Activated CD4-positive, alpha-beta T cell treated with anti-CD3 and anti-CD28 coated beads, Interleukin-2, amount 50 U/mL, for 1 hour (primary cell): ENCODE measurements at places on chromosomes 5 and 9.

DNA sequence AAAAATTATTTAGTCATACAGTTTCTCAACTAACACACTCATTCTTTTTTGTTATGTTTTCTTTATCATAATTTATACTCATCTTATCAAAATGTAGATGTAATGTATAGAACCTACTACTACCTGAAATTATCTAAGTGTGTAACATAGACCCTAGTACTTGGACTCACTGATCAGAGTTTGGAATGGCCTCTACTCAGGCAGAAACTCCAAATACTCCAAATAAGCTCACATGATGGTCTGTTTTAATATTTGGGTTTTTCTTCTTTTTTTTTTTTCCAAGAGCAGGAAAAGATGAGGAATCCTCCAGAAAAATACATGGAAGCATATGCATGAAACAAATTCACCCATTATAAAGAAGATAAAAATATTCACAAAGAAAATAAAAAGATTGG, 126.3 kb downstream of the PDE4D start:
- no peak for DNase-seq

DNA sequence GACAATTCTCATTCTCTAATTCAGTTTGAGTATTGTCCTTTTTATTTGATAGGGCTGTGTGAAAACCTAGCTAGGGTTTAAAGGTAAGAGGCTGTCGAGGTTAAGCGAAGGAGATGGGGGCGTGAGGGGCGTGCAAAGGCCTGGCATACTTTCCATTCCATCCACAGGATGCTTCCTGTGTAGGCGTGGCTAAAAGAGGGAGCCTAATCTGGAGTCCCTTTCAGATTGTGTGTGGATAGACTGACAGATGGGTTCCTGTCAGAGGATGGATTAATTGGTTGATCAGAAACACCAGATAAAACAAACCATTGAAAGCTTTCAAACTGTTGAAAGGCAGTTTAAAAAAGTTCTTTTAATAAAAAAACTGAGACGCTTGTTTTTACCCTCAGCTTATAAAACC, 1.1 kb upstream of the ELL2 start:
- no peak for DNase-seq

GRCh38 chr5:103013933-103014552, 105.9 kb downstream of the GIN1 start:
- no peak for DNase-seq

DNA sequence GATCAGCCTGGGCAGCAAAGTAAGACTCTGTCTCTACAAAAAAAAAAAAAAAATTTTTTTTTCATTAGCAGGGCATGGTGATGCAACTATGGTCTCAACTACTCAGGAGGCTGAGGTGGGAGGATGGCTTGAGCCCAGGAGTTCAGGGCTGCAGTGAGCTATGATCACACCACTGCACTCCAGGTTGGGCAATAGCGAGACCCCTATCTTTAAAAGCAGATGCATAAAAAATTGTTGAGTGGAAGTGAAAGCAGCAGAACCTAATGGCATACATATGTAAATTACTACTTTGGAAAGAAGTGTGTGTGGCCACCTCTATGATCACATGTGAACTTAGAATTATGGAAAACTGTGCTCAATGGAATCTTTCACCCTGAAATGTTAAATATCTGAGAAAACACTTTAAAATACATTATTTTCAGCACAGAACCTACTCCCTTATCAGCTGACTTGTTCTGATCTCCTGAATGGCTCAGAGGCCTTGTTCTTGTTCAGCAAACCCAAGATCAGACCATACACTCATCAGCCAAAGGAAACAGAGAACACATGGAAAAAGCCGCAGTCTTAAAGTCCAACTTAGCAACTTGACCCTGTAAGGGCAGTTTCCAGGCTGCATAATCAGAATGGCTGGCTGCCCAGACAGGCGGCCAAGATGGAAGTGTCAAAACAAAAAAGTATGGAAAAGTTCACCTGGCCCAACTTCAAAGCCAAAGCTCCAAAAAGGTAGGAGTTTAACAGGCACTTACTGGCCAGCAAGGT, 56.5 kb downstream of the SIL1 start:
- DNase-seq, result no peak
